GM06990 (cell line): ENCODE measurements at places on chromosomes 5 and 9.

- DNase-seq = no peak
Observed at GRCh38 chr5:172909931-172910502, 49.2 kb upstream of the RPL26L1 start.

GRCh38 chr9:84874596-84874995 is 205.1 kb downstream of the NTRK2 start:
- DNase-seq = no peak

DNA sequence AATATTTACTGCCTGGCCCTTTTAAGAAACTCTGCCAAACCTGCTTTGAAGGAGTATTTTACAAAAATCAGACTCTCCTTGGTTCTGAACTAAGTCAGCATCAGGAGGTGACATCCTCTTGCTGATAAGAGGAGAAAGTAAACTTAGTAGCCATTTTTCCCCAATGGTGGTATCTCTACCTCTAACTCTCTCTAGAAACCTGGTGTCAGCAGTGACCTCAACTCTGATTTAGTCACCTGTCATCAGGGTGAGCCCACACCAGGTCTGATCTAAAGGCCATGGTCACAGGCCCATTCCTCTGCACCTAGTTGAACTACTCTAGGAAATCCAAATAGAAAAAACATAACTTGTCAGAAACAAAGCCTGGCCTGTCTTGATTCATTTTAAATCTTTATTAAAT is 4.2 kb downstream of the CARNMT1 start:
- no peak for DNase-seq

GRCh38 chr5:10632110-10632761 is 68.4 kb downstream of the ANKRD33B start:
- peak; percentile 96 for DNase-seq

- DNase-seq = no peak
Observed at GRCh38 chr5:169758886-169759285, 121.8 kb downstream of the DOCK2 start.

DNA sequence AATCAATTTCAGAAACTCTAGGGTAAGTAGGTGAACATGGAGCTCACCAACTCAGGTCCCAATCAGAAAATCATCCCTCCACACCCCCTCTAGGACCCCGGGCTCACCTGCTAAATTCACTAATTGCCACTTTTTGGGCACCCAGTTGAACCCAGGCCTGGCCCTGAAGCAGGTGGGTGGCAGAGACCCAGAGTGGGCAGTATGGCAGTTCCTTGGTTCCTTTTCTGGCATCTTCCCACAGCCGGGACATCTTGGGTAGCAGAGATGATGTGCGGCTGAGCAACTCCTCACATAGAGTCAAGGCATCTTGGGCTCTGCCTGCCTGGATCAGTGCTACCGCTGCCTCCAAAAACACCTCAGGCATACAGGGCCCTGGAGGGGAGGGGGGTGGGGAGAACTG is 2.9 kb upstream of the VCP start:
- DNase-seq = no peak

GRCh38 chr5:22277006-22277405 is 576.1 kb downstream of the CDH12 start:
- no peak for DNase-seq

GRCh38 chr5:34580983-34581382 is 75.1 kb upstream of the RAI14 start:
- DNase-seq = no peak

- DNase-seq = no peak
Observed at GRCh38 chr5:153767221-153768188, 271.2 kb downstream of the FAM114A2 start.

DNA sequence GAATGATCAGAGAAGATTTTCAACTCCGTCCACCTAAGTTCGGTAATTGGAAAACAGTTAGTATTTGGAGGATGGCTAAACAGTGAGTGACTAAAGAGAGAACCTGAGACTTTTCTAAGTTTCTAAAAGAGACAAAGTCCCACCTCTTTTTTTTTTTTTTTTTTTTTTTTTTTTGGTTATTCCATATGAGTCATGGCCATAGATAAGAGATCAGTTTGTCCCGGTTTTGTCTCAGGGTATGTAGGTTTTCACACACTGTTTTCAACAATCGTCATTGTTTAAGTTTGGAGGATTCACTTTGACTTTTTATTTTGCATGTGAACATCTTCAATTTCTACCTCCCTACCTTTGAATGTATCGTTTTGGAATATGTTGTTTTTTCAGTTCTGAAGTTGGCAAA is 85.9 kb downstream of the NTRK2 start:
- DNase-seq = no peak

DNA sequence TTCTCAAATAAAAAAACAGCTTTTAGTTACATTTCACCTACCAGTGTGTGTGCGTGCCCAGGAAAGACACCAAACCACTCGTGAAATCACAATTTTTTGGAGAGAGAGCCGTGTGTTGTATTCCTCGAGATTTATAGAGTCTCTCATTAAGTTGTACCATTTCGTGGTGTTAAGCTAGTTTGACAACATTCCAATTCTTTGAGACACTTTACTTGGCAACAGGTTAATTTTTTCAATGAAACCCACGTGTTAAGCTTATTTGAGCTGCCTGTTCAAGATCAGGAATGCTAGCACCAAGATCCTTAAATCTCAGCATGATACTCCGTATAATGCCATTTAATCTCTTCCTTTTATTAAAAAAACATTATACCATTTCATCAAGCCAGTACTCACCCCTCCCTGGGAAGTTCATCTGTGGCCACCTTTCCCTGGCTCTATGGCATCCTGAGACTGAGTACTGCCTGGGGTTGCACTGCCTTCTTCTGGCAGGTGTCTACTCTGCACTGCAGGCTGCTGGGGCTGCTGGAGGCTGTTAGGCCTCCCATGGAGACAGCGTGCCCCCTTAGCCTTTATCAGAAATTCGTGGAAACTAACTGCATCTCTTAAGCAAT is 143.7 kb downstream of the ARHGAP26 start:
- no peak for DNase-seq

- DNase-seq = no peak
Observed at GRCh38 chr5:964821-965220, 43.8 kb upstream of the NKD2 start.

DNA sequence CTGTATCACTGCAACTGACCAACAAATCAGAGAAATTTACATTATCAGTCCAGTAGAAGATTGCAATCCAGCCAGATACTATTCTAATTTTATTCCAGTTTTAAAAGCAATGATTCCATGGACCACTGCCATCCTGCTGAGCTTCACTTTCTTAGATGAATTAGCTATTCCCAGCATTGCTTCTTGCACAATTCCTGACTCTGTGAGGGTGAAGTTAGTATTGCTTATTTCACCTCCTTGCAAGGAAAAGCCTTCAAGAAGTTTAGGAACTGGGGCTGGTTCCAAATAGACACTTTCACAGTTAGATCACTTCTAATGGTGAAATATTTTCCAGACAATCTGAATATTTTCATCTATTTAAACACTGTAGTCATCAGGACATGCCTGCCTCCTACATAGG is 338.6 kb upstream of the TNC start:
- DNase-seq = no peak

DNA sequence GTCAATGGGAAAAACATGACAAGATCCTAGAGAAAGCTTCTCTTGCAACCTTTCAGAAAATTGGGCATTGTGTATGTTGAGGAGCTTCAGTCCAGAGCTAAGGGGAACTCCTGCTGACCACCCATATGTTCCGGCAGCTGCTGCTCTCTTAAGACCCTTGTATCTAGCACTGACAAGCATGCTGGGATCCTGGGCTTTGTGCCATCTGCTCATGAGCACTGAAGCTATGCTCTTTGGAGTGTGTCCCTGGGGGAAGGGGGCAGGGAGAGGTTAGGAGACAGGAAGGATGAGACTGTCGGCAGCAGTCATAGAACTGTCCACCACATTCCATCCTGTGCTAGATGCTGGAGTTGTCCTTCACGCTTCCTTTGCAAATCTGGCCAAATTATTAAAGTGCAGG is 109.3 kb downstream of the JAKMIP2 start:
- DNase-seq = no peak

DNA sequence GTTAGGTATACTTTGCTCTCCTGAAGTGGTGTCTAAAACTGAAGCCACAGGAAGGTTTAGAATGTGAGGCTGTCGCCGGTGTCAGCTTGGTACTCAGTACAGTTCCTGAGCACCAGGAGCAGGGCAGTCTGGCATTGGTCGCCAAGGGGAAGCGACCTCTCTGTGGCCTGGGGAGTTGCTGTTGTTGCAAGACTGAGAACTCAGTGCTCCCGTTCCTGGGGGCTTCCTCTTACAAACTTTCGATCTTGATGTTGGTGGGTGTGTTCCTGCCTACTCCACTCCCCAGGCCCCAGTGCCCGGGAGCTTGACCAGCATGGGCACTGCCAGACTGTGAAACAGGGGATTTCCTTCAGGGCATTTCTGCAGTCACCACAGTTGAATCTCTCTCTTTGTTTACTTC is 52.4 kb upstream of the PPARGC1B start:
- DNase-seq = peak; percentile 31
